Activated naive CD8-positive, alpha-beta T cell treated with anti-CD3 and anti-CD28 coated beads, Interleukin-2, amount 10 ng/mL, durations not matched to agents 7 days and 5 days (primary cell): ENCODE measurements at places on chromosomes 11 and 22. TPM values are rescaled to one million over a fixed set of nuclear protein-coding genes. Genes with fewer than 3 reads are reported as not detected.

PRAME gene
- not detected for total RNA-seq

SPCS2 gene
- 112 TPM for total RNA-seq

DNA sequence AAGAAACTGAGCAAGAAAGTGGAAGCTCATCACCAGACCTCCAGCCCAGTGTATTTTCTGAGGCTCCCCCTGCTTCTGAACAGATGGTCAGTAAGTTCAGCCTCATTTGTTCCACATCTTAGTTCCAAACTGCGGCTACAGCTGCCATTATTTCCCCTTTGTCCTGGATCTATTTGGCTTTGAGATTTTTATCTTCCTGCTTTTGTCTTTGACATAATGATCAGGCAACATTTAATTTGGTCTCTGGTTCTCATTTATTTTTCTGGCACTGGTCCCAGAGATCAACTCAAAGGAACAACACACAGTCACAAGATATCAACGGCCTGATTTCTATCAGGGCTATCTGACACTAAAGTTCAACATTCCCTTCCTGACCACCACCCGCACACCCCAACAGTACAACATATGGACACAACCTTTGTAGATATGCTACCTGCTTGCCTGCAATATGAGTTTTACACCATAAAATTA lies 137.5 kb downstream of the FAM76B start:
- no peak overlapping the region for H3K4me3 ChIP-seq
- DNase-seq: no peak
- peaks cover 3% of the 10 kb centered on the region for H3K4me1 ChIP-seq
- H3K27me3 ChIP-seq: peaks cover 5% of the 10 kb centered on the region
- H3K36me3 ChIP-seq: peaks cover 10% of the 10 kb centered on the region

- DNase-seq: no peak
- peaks cover 9% of the 10 kb centered on the region for H3K36me3 ChIP-seq
- no peak overlapping the region for H3K4me3 ChIP-seq
- peaks cover 16% of the 10 kb centered on the region for H3K4me1 ChIP-seq
These were observed 12.2 kb downstream of the TXN2 start for GRCh38 chr22:36469094-36469710.

- no peaks in the 10 kb centered on the region for H3K27me3 ChIP-seq
- no peak for DNase-seq
- H3K27ac ChIP-seq: no peak overlapping the region
- no peaks in the 10 kb centered on the region for H3K36me3 ChIP-seq
- no peak overlapping the region for H3K4me3 ChIP-seq
These were observed 10.6 kb downstream of the PLET1 start for GRCh38 chr11:112249871-112250610.

- peaks cover 17% of the 10 kb centered on the region for H3K27me3 ChIP-seq
- no peak overlapping the region for H3K4me3 ChIP-seq
- H3K27ac ChIP-seq: no peak overlapping the region
- DNase-seq: no peak
These were observed 91.9 kb upstream of the DRD2 start for GRCh38 chr11:113567097-113567496.

DNA sequence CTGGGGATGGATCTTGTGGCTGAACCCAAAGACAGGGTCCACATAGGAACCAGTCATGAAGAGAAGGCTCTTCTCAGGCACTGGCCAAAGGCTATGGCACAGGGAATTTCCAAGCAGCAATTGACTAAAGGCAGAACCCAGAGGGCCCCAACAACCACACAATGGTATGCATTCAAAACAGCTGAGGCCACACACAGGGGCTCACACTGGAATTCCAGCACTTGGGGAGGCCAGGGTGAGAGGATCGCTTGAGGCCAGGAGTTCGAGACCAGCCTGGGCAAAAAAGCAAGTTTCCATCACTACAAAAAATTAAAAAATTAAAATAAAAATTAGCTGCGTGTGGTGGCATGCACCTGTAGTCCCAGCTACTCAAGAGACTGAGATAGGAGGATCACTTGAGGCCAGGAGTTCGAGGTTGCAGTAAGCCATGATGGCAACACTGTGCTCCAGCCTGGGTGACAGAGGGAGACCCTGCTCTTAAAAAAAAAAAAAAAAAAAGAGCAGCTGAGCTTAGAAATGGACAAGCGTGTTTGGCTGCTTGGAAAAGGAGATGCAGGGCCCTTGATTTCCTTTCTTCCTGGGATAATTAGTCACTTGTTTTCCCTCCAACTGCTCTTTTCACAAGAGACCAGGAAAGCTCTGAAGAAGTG lies 44.6 kb downstream of the MYH9 start:
- peak overlapping the region; percentile 42 for H3K27ac ChIP-seq
- H3K36me3 ChIP-seq: peaks cover 34% of the 10 kb centered on the region

FEN1 gene
- total RNA-seq: 88.7 TPM

DNA sequence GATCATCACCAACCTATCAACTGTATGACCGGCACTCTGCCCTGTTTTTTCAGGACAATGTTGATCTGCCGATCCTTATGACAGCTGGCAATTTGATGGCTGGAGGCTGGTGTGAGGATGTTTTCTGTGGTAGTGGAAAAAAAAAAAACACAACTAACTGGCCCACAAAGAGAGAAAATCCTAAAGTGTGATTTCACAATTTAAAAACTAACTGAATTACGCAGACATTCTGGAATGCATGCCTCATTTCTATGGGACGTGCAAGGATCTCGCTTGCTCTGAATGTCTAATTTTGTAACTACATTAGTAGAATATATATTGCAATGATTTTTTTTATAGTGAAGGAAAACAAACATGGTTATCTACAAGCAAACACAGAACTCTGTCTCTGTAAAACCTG lies 590.5 kb downstream of the ETS1 start:
- no peaks in the 10 kb centered on the region for H3K36me3 ChIP-seq
- H3K27me3 ChIP-seq: peaks cover 8% of the 10 kb centered on the region
- no peaks in the 10 kb centered on the region for H3K4me1 ChIP-seq
- H3K4me3 ChIP-seq: no peak overlapping the region

DNA sequence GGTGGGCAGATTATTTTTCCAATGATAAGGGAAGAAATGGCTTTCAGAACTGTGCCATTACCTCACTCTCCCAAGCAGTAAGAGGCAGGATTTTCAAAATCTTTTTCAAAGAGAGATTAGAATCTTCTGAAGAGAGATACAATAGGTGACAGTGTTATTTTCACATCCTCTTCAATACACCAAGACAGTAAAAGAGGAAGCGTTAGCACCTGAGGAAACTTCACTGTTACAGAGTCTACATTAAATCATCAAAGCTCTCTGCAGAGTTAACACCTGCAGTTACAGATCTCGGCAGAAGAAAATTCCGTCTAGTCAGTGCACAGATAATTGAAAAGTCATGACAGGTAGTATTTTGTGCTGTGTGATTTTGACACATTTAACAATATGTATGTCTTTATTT lies 144.9 kb downstream of the PGR start:
- DNase-seq: no peak
- H3K4me3 ChIP-seq: no peak overlapping the region
- no peaks in the 10 kb centered on the region for H3K4me1 ChIP-seq
- no peak overlapping the region for H3K27ac ChIP-seq
- H3K27me3 ChIP-seq: no peaks in the 10 kb centered on the region
- no peaks in the 10 kb centered on the region for H3K36me3 ChIP-seq

DNA sequence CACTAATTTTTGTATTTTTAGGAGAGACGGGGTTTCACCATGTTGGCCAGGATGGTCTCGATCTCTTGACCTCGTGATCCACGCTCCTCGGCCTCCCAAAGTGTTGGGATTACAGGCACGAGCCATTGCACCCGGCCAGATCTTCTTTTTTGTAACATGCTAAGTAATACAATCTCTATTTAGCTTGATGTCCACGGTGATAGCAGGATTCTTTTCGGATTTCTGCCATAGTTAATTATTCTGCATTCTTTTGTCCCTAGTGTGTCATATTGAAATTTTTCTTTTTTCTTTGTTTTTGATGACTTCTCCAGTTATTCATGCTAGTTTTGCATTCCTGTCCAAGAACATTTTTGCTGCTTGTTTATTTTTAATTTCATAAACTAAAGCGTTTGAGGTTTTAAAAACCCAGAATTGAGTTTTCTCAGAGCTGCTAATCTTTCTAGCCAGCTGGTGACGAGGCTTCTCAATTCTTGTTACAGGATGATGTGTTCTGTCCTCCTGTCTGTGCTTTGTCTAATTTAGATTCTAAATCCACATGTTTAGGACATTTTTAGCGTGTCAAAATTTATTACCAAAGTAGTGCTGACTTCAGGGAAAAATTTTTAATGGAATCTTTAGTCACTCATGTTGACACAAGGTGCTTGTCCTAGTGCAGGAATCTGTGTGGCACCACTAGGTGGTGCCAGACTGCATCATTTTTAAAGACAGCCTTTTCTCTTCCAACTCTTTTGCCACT lies 21.8 kb downstream of the NF2 start:
- peak overlapping the region; percentile 19 for H3K27ac ChIP-seq
- no peak for DNase-seq
- no peaks in the 10 kb centered on the region for H3K27me3 ChIP-seq
- H3K4me3 ChIP-seq: no peak overlapping the region

DNA sequence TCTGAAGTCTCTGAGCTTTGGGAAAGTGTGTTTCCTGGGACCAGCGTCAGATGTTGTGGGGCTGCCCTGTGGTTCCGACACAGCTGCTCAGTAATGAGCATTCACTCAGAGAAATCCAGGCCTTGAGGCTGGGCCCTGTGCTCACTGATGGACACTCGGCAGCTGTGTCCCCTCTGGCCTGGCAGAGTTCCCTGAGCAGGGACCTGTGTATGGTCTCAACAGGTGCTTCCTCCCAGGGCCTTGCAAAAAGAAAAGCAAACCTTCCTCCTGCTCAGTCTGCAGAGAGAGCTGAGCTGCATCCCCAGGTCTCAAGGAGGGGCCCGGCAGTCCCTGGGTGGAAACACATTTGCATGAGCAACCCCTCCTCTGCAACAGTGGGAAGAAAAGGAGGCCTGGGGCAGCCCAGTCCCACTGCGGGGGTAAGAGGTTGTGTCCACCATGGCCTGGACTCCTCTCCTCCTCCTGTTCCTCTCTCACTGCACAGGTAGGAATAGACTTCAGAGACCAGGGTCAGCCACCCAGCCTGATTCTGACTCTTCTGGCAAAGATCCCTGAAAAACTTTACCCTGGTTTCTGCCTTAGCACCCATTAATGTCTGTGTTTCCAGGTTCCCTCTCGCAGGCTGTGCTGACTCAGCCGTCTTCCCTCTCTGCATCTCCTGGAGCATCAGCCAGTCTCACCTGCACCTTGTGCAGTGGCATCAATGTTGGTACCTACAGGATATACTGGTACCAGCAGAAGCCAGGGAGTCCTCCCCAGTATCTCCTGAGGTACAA lies 131.2 kb downstream of the VPREB1 start:
- H3K4me3 ChIP-seq: no peak overlapping the region
- H3K4me1 ChIP-seq: no peaks in the 10 kb centered on the region
- no peak for DNase-seq
- no peak overlapping the region for H3K27ac ChIP-seq
- peaks cover 39% of the 10 kb centered on the region for H3K27me3 ChIP-seq

- no peaks in the 10 kb centered on the region for H3K36me3 ChIP-seq
- no peak overlapping the region for H3K4me3 ChIP-seq
- H3K27ac ChIP-seq: no peak overlapping the region
- DNase-seq: no peak
- H3K27me3 ChIP-seq: no peaks in the 10 kb centered on the region
These were observed 785.2 kb downstream of the KCNA4 start for GRCh38 chr11:29231586-29231985.

DNA sequence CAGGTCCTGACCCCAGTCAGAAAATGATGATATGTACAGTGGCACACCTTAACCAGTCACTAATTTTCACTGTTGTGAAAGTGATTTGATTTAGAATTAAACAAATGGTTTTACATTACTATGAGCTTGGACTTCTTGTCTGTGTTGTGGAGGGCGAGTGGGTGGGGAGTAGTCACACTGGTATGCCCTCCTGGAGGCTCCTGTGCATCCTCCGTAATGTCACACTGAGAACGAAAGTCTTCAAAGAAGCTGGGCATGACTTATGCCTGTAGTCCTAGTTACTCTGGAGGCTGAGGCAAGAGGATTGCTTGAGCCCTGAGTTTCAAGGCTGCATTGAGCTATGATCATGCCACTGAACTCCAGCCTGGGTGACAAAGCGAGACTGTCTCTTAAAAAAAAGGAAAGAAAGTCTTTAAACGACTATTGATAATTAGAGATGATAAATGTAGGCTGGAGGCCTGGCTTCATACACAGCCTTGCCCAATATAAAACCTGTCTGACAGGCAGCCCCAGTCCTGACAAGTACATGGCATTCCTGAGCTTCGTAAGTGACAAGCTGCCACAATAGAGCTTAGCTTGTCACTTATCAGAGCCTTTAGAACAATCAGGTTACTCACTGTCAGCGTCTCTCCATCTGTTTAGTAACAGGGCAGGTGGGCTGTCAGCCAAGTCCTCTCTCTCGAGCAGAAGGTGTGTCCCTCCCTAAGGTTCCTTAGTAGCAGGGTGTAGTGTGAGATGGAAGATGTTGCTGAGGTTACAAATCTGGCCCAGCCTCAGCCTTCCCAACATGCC lies 5.0 kb upstream of the LIMK2 start:
- peaks cover 9% of the 10 kb centered on the region for H3K36me3 ChIP-seq
- no peak overlapping the region for H3K4me3 ChIP-seq
- H3K27ac ChIP-seq: no peak overlapping the region

- H3K27me3 ChIP-seq: peaks cover 8% of the 10 kb centered on the region
- DNase-seq: no peak
- peak overlapping the region; percentile 61 for H3K27ac ChIP-seq
- no peaks in the 10 kb centered on the region for H3K36me3 ChIP-seq
These were observed 4.4 kb downstream of the ASCL2 start for GRCh38 chr11:2265854-2266585.

- no peak overlapping the region for H3K27ac ChIP-seq
- no peaks in the 10 kb centered on the region for H3K4me1 ChIP-seq
- no peaks in the 10 kb centered on the region for H3K27me3 ChIP-seq
- no peaks in the 10 kb centered on the region for H3K36me3 ChIP-seq
These were observed 977.4 kb upstream of the FAT3 start for GRCh38 chr11:91247009-91247735.

- no peak overlapping the region for H3K4me3 ChIP-seq
- H3K27ac ChIP-seq: no peak overlapping the region
- no peak for DNase-seq
- H3K36me3 ChIP-seq: no peaks in the 10 kb centered on the region
These were observed 46.9 kb downstream of the PAX6 start for GRCh38 chr11:31764261-31764660.

KRTAP5-1 gene
- total RNA-seq: not detected

DNA sequence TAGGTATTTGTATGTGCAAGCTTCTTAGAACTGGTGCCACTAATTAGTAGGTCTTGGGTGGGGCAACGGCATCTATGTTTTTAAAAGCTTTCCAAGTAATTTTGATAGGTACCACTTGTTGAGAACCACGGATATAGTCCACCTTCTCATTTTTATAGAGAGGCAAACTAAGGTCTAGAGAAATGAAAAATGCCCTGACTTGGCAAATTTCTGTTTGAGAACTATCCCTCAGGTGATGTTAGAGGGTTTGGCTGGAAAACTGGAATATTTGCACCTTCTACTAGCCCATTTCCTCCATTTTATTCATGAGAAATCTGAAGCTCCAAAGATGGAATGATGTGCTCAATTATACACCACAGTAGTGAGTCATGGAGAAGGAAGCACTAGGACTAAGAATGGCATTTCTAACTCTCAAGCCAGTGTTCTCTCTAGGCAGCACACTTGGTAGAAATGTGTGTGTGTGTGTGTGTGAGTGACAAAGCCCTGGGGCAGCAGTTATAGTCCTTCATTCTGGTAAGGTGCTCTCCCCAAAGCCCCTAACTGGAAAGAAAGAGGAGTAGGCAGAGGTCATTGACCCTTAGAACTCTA lies 1.8 kb upstream of the TMEM86A start:
- no peaks in the 10 kb centered on the region for H3K36me3 ChIP-seq
- H3K27ac ChIP-seq: no peak overlapping the region
- no peak for DNase-seq
- peaks cover 19% of the 10 kb centered on the region for H3K4me1 ChIP-seq

GRCh38 chr11:9639985-9640384 lies 23.9 kb upstream of the SWAP70 start:
- no peak overlapping the region for H3K4me3 ChIP-seq
- peaks cover 3% of the 10 kb centered on the region for H3K4me1 ChIP-seq
- H3K27me3 ChIP-seq: peaks cover 3% of the 10 kb centered on the region
- no peaks in the 10 kb centered on the region for H3K36me3 ChIP-seq
- H3K27ac ChIP-seq: no peak overlapping the region
- no peak for DNase-seq

MYO7A gene
- total RNA-seq: 0.22 TPM
